BJ (cell line): ENCODE measurements at places on chromosomes 1 and 21. TPM values are rescaled to one million over a fixed set of nuclear protein-coding genes. Genes with fewer than 3 reads are reported as not detected.

The COL24A1 gene
- polyA plus RNA-seq: 0.28 and 0.59 TPM in 2 replicates

The SLC1A7 gene
- polyA plus RNA-seq: 0.20 and 0.63 TPM in 2 replicates

The C1orf87 gene
- not detected in 2 replicates for polyA plus RNA-seq

The FCGR1A gene
- polyA plus RNA-seq: not detected in 2 replicates

The ITLN2 gene
- not detected in 2 replicates for polyA plus RNA-seq

The CDKN2C gene
- 21.3 and 24.6 TPM in 2 replicates for polyA plus RNA-seq

The DMRTA2 gene
- polyA plus RNA-seq: not detected in 2 replicates

The CSF3R gene
- not detected in 2 replicates for polyA plus RNA-seq

The CD48 gene
- polyA plus RNA-seq: not detected in 2 replicates

The CITED4 gene
- 0.67 and 0.80 TPM in 2 replicates for polyA plus RNA-seq

The ETV3L gene
- not detected in 2 replicates for polyA plus RNA-seq

The CD1E gene
- polyA plus RNA-seq: not detected in 2 replicates

The RBP7 gene
- polyA plus RNA-seq: 0.42 and 0.50 TPM in 2 replicates

The SELL gene
- polyA plus RNA-seq: 0.05 TPM in 1 of 2 replicates, not detected in the other

The ZBTB8A gene
- polyA plus RNA-seq: 3.7 and 5.4 TPM in 2 replicates

The BMP8B gene
- 0.01 TPM in 2 replicates for polyA plus RNA-seq

The SLC35D1 gene
- polyA plus RNA-seq: 9.0 and 15.8 TPM in 2 replicates

The PPP1R8 gene
- 54.7 and 59.8 TPM in 2 replicates for polyA plus RNA-seq

The TLCD4 gene
- polyA plus RNA-seq: 0.09 and 0.20 TPM in 2 replicates

The AIRE gene
- 0.10 and 0.12 TPM in 2 replicates for polyA plus RNA-seq

The LRRN2 gene
- polyA plus RNA-seq: not detected in 2 replicates

The CENPL gene
- polyA plus RNA-seq: 8.3 and 13.2 TPM in 2 replicates

The TMPRSS15 gene
- polyA plus RNA-seq: not detected in 2 replicates
